ENCODE measurements at places on chromosomes 4 and X.

DNA sequence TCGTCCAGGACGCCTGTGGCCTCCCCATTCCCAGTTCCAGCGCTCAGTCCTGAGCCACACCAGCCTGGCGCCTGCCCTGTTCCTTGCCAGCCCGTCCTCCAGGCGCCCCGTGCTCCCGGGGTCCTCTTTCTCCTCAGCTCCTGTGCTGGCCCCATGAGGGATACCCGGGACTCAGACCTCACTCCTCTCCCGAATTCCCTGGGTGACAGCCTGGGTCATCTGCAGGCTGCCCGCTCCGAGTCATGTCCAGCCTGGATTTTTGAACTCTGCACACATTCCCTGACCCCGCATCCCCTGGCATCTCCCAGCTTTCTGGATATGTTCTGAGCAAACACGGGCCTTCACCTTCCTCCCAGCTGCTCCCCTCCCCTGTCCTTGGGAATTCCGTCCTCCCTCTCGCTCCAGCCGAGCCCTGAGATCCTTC, 14.9 kb upstream of the ADD1 start:
- DNase-seq: no peak

- no peak for DNase-seq
These were observed 20.5 kb downstream of the MND1 start for GRCh38 chr4:153365003-153365402.

DNA sequence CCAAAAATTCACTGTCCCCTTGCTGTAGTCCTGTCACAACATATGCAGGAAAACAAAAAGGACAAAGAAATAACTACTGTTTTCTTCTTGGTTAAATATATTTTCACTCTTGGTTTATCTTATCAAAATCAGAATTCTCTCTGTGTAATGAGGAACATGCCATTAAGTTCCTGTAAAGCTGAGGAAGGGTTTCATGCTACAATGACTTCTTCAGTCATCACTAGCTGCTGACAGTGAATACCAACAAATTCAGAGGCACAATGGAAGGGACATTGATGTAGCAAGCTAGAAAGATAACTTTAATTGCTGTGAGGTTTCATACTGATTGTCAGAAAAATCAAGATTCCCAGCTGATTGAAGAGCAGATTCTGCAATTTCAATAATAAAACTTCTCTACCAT, 782.9 kb upstream of the HTR2C start:
- no peak for DNase-seq

- DNase-seq: no peak
These were observed 772 bp upstream of the WNK3 start for GRCh38 chrX:54358424-54359211.

GRCh38 chr4:121814756-121815155, 8.9 kb downstream of the CCNA2 start:
- DNase-seq: no peak

DNA sequence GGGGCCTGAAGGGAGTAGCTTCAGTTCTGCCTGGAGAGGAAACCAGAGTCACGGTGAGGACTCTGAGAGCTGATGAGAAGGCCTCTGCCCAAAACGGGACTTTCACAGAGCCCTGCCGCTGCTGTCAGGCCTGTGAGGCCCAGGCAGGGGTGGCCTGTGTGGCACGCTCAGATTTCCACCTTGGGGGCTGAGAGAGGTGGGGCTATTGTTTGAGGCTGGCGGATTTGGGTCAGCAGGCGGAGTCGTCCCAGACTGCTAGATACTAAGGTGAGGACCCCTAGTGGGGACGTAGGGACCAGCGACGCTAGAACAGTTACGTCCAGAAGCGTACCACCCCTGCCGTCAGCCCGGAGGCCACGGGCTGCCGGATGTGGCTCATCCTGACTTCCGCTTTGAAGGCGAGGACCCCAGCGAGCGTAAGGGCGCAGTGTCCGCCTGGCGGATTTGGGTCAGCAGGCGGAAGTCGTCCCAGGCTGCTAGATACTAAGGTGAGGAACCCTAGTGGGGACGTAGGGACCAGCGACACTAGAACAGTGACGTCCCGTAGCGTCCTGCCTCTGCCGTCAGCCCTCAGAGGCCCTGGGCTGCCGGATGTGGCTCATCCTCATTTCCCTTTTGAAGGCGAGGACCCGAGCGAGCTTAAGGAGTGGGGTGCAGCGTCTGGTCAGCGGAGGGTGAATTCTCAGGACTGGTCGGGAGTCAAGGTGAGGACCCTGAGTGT, at the start of gene MAGEB1:
MAGEB1 (plus strand) TSS at position 378 of the 721 bp plus-strand sequence. CDS start 3,348 bp downstream, outside the sequence.
- DNase-seq: no peak

DNA sequence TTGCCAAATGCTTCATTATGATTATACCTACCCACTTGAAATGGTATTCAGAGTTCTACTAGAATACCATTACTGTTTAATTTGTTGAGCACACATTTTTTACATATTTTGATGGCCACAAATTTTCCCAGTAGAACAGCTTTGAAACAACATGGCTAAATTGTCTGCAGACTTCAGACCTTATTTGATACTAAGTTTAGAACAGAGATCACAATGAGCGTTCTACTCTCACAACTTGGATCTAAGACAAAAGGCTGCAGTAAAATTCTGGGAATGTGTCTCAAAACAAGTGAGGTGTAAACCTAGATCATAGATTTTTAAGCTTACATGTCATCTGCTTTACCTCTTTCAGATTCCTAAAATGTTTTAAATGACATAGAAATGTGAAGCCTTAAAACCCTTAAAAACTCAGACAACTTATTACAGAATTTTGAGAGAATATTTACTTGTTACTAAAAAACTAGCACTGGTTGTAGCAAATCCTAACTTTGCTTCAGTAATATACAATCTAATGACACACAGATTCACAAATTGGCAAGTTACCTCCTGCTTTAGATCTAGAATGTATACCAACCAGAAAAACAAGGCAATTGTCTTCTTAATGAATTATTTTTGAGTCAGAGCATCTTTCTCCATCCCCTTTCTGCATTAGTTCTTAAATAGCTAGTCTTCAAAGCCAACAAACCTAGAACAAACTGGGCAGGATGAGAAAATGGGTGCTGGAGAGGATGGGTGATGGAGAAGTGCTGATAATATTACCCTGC, 243.3 kb downstream of the SLC7A11 start:
- DNase-seq: no peak

- DNase-seq: no peak
These were observed 272.8 kb upstream of the GATB start for GRCh38 chr4:152033621-152034020.

DNA sequence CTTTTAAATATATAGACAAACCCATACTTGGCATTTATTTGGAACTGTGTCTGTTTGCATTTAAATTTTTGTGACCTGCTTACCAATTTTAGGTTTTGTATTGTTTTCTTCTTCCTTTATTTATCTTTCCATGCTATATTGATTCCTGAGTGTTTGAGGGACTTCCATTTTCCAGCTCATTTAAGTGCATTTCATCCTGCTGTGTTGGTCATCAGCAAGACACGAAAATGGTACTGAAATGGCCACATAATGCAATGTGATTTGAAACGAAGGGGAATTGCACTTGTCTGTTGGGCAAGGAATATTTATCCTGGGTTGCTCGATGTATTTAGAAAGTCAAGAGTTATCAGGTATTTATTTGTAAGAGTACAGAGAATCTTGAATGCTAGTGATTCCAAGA, 524.3 kb upstream of the MAGEB2 start:
- DNase-seq: no peak

DNA sequence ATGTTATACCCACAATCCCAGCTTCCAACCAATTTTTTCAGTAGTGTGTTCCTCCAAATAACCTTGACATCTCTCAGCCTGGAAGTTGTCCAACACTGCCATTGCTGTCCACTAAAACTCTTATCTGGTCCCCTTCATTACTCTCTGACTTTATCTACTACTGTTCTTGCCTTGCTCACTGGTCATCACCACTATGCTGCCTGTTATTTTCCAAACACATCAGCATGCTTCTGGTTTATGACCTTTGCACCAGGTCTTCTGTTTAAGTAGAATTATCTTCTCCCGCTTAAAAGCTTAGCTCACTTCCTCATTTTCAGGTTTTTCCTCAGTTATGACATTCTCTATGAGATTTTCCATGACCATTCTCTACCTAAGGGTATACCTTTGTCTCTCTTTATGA, 5.5 kb downstream of the ELMOD2 start:
- DNase-seq: no peak

DNA sequence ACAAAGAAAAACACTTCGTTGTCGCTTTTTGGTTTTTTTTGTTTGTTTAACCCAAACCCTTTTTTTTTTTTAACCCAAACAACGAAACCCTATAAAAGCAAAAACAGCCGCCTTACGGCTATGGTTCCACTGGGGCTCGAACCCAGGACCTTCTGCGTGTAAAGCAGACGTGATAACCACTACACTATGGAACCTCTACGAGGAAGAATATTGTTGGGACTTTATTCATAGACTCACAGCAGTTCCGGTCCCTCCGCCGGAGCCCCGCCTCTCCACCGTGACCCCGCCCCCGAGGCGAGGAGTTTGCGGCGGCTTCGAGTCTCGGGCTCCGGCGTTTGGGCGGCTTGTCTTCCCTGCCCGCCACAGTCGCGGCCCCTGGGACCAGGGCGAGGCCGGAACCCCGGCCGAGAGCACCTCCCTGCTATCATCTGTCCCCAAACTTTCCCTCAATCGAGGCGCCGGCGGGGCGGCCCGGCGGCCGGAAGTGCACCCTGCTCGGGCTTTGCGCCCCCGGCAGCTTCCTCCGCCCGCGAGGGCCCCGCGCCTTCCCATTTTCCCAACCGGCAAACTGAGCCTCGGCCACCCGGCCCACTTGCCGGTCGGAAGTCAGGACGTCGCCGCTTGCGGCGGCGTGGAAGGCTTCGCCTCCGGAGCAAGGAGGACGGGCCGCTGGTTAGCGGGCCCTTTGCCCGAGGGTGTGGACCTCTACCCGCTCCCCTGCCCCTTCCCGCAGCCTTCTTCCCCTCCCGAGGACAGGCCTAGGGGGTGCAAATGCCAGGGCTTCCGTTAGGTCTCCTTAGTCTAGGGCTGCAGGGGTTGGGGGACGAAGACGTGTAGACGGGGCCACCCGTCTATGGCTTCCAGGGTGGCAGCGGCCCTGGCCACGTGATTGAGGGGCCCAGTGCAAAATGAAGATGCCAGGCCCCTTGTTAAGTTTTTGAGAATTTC, 3.2 kb upstream of the RS1 start:
- no peak for DNase-seq

- no peak for DNase-seq
These were observed 365.8 kb upstream of the PITX2 start for GRCh38 chr4:110988722-110989121.

DNA sequence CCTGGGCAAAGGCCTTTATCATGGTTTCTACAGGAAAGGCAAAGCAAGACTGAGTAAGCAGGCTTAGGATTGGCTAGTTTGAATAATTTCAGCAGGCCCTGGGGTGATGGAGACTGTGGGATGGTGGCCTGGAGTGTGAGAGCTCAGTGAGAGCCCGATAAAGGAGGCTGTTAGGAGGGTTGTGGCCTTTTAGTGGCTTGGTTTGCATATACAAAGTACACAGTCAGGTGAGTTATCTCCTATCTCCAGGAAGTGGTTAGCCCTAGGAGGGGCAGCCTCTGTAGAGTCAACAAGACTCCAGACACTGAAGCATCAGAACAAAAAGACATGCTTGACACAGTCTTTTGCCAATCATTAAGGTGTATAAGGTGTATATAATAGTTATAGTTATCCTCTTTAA, 157.2 kb downstream of the CFAP299 start:
- no peak for DNase-seq

All from SHP77 treated with DMSO at 0.1 percent for 48 hours (cell line).